ENCODE measurements at places on chromosomes 6 and 20. TPM values are rescaled to one million over a fixed set of nuclear protein-coding genes. Genes with fewer than 3 reads are reported as not detected.

GRCh38 chr6:20433929-20434328, 32.2 kb downstream of the E2F3 start:
- no peaks in the 10 kb centered on the region for H3K27me3 ChIP-seq
- H3K27ac ChIP-seq: 0 out of 2 replicates have a peak overlapping the region, but pooled peaks have one; percentile 20
- no peak for DNase-seq
- no peak overlapping the region for H3K4me3 ChIP-seq
- no peaks in the 10 kb centered on the region for H3K36me3 ChIP-seq

DNA sequence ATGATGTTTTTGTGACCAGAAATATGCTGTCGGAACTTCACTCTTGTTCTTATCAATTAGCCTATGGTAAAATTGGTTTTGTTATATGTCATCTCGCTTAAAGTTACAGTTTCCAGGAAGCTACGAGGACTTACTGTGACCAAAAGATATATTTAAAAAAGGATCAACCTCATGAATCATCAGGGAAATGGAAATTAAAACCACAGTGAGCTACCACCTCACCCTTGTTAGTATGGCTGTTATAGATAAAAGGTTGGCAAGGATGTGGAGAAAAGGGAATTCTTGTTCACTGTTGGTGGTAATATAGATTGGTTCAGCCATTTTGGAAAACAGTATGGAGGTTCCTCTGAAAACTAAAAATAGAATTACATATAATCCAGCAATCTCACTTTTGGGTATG, 14.3 kb upstream of the INSM1 start:
- no peaks in the 10 kb centered on the region for H3K36me3 ChIP-seq
- H3K4me3 ChIP-seq: no peak overlapping the region
- DNase-seq: no peak
- H3K4me1 ChIP-seq: no peaks in the 10 kb centered on the region
- H3K27ac ChIP-seq: no peak overlapping the region

DNA sequence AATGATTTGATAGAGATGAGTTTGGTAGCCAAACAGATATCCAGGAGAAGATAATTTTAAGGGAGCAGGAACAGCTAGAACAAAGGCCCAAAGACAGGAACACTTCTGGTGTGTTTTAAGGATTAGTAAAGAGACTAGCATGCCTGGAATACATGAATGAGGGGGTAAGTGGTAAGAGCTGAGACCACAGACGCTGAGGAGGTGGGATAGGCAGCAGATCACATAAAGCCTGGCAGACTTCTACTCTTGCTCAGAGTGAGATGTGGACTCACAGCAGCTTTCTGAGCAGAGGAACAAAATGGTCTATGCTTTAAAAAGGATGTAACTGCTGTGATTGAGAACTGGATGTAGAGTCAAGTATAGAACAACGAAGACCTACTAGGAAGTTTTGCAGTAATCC, 100.1 kb downstream of the EPHA7 start:
- no peak for DNase-seq
- H3K4me3 ChIP-seq: no peak overlapping the region
- no peaks in the 10 kb centered on the region for H3K27me3 ChIP-seq
- no peaks in the 10 kb centered on the region for H3K36me3 ChIP-seq
- H3K27ac ChIP-seq: no peak overlapping the region

DNA sequence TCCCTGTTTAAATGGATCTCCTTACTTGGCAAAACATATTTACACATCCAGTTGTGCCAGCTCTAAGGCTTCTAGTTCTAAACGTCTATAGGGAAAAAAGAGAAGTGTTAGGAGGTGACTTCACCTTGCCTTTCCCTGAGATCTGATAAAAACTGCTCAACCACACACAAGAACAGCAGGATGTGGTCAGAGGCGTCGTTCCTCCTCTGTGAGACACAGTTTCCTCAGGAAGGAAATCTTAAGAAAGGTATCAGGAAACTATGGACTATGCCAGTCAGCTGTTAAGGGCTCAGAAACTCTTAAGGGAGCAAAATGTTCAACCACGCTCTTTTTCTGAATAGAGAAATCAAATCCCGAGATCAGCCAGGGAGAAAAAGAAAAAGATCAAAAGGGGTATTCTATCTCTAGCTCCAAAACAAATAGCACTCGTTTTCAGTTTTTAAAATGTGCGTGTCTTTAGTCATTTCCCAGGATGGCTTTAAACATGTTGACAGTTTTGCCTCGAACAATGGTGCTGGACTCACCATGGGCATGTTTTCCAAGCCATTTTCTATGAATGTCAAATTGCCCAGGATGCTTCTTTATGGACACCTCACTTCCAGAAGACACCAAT, 154.5 kb downstream of the HACE1 start:
- no peak for DNase-seq

DNA sequence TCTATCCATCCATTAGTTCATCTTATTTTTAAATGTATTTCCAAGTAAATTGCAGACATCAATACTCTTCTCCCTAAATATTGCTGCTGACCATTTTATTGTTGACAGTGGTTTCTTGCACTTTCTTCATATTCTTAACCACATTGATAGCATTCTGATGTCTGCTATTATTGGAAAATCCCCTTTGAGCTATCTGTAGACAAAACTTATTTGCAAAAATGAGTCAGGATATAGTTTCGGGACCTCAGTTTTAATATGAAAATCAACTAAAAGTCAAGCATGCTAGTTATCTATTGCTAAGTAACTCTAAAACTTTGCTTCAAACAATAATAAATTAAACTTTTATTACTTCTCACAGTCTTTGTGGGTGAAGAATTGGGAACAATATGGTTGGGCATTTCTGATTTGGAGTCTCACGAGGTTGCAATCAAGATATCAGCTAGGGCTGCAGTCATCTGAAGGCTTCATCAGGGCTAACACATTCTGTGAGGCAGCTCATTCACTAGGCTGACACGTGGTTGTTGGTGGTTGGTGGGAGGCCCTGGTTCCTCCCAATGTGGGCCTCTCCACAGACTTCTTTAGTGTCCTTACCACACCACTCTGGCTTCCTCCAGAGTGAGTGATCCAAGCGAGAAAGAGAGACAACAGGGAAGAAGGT, 32.7 kb downstream of the CD109 start:
- no peaks in the 10 kb centered on the region for H3K27me3 ChIP-seq
- H3K4me3 ChIP-seq: no peak overlapping the region
- no peak for DNase-seq
- no peaks in the 10 kb centered on the region for H3K36me3 ChIP-seq

- peaks cover 4% of the 10 kb centered on the region for H3K4me1 ChIP-seq
- no peaks in the 10 kb centered on the region for H3K27me3 ChIP-seq
- DNase-seq: peak; percentile 41
- no peak overlapping the region for H3K27ac ChIP-seq
These were observed 320.9 kb upstream of the SASH1 start for GRCh38 chr6:148021699-148022098.

DNA sequence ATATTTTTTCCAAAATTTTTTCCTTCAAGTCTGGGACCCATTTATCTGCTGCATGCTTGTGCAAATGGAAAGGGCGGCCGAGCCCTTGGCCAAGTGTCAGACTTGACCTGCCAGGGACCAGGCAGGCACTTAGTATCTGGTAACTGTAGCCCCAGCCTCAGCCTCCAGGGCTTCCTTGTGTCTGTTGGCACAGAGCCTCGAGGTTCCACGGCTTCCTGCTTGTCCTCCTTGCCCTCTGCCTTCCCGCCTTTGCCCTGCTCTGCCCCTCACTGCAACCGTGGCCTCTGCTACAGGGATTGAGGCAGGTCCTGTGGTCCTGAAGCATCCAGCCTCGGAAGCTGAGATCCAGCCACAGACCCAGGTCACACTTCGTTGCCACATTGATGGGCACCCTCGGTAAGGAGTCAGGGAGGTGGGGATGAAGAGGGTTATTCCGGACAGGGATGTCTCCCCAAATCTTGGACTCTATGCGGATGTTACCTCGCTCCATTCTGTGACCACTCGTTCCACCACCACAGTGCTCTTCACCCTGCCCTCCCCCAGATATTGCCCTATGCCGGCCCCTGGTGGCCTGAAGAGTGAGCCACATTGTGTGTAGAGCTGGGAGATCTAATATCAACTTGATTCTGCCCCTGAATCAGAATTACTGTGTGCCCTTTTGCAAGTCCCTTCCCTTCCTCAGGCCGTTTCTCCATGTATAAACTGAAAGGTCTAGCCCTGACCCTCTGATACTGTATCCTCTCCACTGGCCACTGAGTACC, 41.5 kb upstream of the SRF start:
- peak; percentile 79 for DNase-seq
- no peaks in the 10 kb centered on the region for H3K4me1 ChIP-seq
- H3K27me3 ChIP-seq: no peaks in the 10 kb centered on the region
- H3K36me3 ChIP-seq: no peaks in the 10 kb centered on the region
- no peak overlapping the region for H3K4me3 ChIP-seq
- H3K27ac ChIP-seq: peak overlapping the region; percentile 74

The SPEF1 gene
- total RNA-seq: 1.3 TPM

The RWDD1 gene
- total RNA-seq: 24.0 TPM

The MOG gene
- total RNA-seq: 0.74 TPM

The PACSIN1 gene
- 6.2 TPM for total RNA-seq

All from GM23338 (cell line).